Cortex of kidney (tissue), 1 donor: ENCODE measurements at places on chromosomes 5 and 9.

GRCh38 chr5:2291146-2291840, 408.6 kb upstream of the IRX4 start:
- DNase-seq: no peak

- DNase-seq: no peak
These were observed at the start of gene RPP25L for GRCh38 chr9:34611811-34612787. TSS of gene RPP25L (minus strand) at chr9:34612097. CDS start at chr9:34611296, 801 bp downstream.

DNA sequence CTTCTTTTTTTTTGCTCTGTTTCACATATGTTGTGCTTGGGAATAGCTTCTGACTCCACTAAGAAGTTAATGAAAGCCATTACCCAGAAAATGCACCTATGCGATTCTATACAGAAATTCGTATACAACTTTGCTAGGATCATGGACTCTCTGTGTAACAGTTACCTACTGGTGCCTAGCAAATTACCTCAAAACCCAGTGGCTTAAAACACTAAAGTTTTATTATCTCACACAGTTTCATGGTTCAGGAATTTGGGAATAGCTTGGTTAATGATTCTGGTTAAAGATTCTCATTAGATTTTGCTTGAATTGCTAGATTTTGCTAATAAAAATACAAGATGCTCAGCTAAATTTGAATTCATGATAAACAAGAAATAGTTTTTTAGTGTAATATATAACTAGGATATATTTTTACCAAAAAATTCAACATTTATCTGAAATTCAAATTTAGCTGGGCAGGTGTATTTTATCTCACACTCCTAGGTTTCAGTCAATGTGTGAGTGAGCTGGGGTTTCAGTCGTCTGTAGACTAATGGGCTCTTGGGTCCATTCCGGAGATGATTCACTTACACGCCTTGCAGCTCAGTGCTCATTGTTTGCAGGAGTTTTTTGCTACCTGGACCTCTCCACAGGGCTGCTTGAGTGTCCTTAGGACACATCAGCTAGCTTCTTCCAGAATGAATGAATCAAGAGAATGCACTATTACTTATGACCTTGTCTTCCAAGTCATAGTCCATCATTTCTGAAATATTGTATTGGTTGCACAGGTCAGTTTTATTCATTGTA, 75.1 kb downstream of the MROH2B start:
- no peak for DNase-seq

- no peak for DNase-seq
These were observed 138.1 kb downstream of the NXNL2 start for GRCh38 chr9:88672874-88673689.

DNA sequence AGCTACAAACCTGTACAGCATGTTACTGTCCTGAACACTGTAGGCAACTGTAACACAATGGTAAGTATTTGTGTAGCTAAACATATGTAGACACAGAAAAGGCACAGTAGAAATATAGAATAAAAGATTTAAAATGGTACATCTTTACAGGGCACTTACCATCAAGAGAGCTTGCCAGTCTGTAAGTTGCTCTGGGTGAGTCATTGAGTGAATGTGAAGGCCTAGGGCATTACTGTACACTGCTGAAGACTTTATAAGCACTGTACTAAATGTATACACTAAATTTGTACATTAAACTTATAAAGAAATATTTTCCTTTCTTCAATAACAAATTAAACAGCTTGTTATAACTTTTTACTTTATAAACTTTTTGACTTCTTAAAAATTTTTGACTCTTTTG, 20.5 kb downstream of the ADRB2 start:
- no peak for DNase-seq

GRCh38 chr5:146076028-146076427, 29.3 kb downstream of the PLAC8L1 start:
- no peak for DNase-seq

DNA sequence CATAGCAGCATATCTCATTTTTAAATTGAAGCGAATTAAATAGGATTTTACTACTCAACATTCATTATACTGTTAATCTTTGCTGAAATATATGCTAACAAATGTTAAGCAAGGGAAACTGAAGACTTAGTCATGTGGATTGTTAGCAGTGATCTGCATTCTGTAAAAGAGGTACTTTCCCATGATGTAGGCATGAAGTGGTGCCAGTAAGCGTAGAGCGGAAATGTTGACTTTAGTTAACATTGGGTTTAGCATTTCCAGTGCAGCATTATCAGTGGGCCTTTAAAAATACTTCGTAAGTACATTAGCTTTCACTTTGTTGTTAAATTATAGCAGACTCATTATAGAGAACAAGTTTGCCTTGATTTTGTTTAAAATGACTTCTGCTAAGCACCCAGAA, 130.3 kb downstream of the CDC42SE2 start:
- no peak for DNase-seq

GRCh38 chr9:130920762-130921299, 18.2 kb downstream of the FIBCD1 start:
- no peak for DNase-seq

DNA sequence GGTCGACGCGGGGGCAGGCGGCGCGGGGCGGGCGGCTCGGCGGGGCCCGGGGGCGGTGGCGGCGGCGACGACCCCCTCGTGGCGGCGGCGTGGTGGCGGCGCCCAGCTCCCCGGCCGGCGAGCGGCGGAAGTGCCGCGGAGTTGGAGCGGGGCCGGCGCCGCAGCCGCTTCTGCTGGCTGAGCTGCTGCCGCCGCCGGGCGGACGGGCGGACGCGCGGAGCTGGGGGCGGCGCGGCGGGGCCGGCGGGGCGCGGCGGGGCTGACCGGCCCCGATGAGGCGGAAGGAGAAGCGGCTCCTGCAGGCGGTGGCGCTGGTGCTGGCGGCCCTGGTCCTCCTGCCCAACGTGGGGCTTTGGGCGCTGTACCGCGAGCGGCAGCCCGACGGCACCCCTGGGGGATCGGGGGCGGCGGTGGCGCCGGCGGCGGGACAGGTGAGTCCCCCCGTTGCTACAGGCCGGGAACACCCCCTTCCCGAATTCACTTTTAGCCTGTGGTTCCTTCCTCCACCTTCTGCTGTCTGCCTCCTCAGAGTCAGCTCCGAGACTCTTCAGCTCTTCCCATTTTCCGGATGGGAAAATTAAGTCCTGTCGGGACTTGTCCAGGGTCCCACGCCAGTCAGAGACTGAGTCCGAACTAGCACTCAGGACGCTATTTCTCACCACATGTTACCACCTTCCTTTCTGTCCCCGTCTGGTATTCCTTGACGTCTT, at the start of gene GALNT10:
Gene GALNT10, plus strand, starts transcription at position 139 of the 710 bp plus-strand sequence. Its CDS starts 134 bp downstream, at position 273.
- no peak for DNase-seq

- no peak for DNase-seq
These were observed 273.5 kb upstream of the IRX2 start for GRCh38 chr5:3024976-3025375.

GRCh38 chr9:115415450-115415849, 297.5 kb upstream of the TNC start:
- no peak for DNase-seq
